ENCODE measurements at places on chromosomes 16 and 17.
A peak's percentile ranks its signal among the peaks of the same experiment; 100 is the strongest.

DNA sequence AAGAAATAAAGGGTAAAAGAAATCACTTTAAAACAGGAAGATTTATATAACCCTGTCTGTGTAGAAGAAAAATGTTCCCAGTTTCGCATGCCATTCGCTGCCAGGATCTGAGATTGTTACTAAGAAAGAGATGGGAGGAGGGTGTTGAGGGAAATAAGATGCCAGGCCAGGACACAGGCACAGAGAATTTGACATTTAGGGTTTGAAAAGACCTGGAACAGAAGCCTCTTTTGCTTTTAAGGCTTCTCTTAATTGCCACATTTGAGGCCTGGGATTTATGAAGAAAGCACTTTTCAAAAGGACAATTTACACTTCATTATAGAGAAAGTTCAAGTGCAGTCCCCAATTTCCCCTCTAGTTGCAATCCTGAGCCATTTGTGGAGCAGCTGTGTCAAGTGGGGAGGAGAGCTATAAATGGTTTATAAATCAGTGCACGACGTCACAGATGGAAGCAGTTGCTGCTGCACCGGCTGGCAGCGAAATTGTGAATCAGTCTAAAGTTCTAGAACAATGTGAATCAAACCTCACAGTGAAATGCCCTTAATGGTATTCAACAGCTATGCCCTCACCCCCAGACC, 26.5 kb upstream of the C16orf87 start:
- no peak for DNase-seq

- no peak for DNase-seq
These were observed 4.1 kb upstream of the DOC2B start for GRCh38 chr17:185445-186138.

DNA sequence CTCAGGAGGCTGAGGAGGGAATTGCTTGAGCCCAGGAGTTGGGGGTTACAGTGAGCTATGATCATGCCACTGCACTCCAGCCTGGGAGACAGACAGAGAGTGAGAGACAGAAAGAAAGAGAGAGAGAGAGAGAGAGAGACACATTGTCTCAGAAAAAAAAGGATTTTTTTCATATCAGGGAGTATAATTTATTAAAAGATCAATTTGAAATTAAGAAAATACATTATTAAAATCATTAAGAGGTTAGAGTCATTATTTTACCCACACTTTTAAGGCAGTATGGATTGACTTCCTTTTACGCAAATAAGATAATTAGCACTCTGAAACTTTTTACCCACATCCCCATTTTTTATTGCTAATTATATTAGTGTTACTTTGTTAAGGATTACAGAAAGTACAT, 804.3 kb downstream of the CDH11 start:
- no peak for DNase-seq

DNA sequence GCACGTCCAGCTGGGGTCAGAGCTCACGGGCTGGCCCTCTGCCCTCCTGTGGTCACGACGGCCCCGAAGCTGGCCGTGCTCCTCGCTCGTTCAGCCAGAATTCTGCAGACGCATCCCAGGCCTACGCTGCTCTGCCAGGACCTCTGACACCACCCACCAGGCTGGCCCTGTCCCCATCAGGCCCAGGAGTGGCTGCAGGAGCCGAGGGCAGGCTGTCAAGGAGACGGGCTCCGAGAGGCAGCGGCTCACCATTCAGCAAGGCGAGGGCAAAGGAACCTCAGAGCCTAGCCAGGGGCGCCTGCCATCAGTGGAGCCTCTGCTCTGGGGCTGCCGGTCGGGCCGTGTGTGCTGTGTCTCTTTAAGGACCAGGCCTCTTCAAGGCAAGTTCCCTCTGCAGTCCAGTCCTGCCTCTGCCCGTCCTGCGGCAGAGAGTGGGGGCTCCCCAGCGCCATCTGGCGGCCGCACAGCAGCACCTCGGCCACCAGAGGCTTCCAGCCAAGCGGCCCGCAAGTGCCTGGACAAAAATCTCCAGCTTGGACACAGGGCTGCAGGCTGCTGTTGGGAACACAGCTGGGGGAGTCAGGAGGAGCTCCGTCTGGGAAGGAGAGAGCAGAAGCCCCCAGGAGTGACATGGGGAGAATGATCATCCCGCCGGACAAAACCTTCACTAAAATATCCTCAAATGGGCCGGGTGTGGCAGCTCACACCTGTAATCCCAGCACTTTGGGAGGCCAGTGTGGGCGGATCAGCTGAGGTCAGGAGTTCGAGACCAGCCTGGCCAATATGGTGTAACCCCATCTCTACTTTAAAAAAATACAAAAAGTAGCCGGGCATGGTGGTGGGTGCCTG, 7.4 kb upstream of the ABR start:
- DNase-seq = peak; percentile 34

GRCh38 chr17:57530508-57530907, 214.6 kb downstream of the CCDC182 start:
- no peak for DNase-seq

- DNase-seq = no peak
These were observed 4.7 kb upstream of the RPRML start for GRCh38 chr17:46983782-46984181.

DNA sequence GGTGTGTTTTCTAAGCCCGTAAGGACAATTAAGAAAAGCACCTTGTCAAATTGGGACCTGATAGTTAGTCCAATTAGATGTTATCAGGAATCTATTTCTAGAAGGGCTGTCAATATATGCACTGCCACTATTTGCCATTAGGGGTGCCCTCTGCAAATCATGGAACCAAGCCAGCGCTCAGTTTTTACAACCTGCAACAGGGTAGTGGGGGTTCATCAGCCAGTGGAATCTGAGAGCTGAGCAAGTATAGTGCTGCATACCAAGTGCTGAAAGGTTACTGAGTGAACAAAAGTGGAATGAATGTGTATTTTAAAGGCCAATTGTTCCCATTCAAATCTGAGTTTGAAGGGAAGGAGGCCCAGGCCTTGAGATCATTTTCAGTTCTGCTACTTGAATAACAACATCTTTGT, 10.4 kb downstream of the PRR11 start:
- DNase-seq = peak; percentile 66

DNA sequence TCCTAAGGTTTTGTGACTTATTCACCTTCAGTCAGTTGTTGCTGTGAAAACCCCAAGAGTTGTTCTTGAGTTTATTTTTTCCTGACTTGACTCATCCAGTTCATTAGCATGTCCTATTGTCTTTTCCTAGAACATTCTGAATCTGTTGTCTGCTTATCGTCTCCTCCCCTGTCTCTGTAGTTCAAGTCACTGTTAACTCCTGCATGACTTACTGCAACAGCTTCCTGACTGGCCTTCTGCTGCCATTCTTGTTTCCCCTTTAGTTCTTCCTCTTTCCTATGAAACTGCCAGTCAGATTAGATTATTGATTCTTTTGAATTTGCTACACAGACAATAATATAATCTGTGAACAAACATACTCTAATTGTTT, 161.5 kb downstream of the FTO start:
- DNase-seq = peak; percentile 71

GRCh38 chr16:73383195-73383987, 335.5 kb upstream of the ZFHX3 start:
- no peak for DNase-seq

Data from AML-193 (cell line).